ENCODE measurements at places on chromosomes 4 and X.

GRCh38 chr4:119113033-119113655, 22.5 kb upstream of the MYOZ2 start:
- no peak for DNase-seq

GRCh38 chrX:5080791-5081190, 1147.9 kb downstream of the NLGN4X start:
- no peak for DNase-seq

DNA sequence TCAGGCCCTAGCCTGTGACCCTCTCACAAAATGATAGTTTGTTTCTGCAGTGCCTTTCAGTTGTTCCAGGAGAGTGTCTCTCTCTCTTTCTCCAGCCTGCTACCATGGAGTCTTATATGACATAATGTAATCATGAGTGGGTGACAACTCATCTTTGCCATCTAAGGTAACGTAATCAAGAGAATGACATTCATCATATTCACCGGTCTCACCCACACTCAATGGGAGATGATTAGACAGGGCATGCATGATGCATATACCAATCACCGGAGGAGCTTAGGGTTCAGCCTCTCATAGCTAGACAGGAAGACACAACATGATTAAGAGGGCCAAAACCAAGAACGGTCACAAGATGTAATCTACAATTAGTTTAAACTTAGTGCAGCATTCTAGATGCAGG, 97.1 kb upstream of the FAM9B start:
- DNase-seq, result no peak

DNA sequence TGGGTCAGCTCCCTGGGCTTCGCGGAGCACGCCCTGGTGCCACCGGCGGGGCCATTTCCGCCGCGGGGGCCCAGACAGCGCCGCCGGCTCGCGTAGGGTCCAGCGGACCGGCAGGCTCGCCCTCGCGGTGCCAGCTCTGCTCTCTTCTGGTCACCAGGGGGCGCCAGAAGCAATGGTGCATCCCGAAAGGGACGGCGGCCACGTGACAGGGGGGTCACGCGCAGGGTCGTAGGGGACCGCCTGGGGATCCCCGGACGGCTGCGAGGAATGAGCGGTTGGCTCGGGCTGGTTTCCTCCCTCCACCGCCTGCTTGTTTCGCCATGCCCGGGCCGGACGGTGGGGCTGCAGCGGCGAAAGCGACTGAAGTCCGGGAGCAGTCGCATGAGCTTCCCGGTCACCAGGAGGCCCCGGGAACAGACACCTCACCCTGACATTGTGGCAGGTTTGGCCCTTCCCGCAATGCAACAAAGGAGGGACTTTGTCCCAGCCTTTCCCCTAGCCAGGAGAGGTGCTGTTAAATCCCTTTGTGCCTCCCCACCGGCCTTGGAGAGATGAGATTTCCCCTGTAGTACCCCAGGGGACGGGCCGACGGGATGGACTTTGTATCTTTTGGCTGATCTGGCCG, 15.8 kb downstream of the ZCCHC12 start:
- DNase-seq, result peak; percentile 72

- no peak for DNase-seq
These were observed 116.3 kb upstream of the TMEM150C start for GRCh38 chr4:82678051-82678450.

DNA sequence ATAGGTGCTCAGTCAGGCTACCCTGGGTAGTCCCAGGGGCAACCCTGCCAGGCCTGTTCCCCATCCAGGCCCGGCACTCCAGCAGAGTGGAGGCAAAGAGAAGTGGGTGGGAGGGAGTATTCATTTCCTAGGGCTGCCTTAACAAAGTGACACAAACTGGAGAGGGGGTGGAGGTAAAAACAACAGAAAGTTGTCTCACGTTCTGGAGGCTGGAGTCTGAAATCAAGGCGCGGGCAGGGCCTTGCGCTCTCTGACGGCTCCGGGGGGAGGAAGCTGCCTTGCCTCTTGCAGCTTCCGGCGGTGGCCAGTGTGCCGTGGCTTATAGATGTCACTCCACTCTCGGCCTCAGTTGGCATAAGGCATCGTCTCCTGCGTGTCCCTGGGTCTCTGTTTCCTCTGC, 90.8 kb downstream of the DCTD start:
- DNase-seq, result no peak

DNA sequence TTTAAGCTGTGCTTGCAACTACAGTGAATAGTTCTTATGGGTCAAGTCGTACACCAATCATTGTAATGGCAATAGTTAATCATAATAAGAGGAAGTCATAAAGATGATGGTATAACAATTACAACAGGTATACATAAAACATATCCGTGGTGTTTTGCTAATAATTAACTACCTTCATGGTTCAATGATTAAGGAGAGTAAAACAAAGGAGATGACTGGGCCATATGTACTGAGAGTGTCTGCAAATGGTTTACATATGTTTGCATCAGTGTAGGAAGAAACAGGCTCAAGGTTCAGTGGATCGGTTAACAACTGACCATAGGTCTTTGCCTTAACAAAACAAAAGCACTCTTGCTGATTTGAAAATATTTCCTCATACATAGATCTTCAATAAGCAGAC, 253.0 kb downstream of the COX7B2 start:
- no peak for DNase-seq

DNA sequence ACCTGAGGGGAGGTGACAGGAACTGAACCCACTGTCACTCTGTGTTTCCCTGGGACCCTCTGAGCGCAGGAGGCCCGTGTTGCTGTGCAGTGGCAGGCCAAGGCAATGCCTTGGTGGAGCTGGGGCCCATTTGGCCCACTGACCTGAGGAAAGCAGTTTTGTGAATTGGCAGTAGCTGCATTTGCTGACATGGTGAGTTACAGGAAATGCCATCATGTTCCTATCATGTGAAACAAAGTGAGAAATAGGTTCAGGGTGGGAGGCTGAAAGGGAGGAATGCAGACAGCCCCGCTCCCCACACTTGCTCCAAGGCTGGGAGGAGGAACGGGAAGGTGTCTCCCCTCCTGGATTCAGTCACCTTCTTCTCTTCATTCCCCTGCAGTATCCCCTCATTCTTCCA, 146.1 kb downstream of the PTTG2 start:
- DNase-seq, result no peak

DNA sequence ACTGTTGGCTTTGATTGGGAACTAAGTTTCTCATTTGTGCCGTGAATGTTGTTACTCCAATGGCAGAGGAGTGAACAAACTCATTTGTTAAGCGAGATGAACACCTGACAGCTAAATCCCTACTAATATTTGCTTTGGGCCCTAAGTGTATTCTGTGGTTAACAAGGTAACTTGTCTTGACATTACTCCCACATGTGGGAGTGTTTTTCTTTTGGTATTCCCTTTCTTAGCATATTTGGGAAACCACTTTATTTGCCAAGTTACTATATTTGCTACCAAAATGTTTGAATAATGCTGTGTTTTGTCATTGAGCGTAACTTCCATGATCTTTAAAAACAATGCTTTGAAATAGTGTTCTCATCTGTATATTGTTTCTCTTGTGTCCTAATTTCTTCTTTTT, 82.5 kb downstream of the ARHGAP10 start:
- DNase-seq, result no peak

GRCh38 chrX:144791298-144791697, 456.0 kb upstream of the SPANXN1 start:
- DNase-seq, result no peak

GRCh38 chr4:101064541-101065180, 282.7 kb downstream of the PPP3CA start:
- no peak for DNase-seq

DNA sequence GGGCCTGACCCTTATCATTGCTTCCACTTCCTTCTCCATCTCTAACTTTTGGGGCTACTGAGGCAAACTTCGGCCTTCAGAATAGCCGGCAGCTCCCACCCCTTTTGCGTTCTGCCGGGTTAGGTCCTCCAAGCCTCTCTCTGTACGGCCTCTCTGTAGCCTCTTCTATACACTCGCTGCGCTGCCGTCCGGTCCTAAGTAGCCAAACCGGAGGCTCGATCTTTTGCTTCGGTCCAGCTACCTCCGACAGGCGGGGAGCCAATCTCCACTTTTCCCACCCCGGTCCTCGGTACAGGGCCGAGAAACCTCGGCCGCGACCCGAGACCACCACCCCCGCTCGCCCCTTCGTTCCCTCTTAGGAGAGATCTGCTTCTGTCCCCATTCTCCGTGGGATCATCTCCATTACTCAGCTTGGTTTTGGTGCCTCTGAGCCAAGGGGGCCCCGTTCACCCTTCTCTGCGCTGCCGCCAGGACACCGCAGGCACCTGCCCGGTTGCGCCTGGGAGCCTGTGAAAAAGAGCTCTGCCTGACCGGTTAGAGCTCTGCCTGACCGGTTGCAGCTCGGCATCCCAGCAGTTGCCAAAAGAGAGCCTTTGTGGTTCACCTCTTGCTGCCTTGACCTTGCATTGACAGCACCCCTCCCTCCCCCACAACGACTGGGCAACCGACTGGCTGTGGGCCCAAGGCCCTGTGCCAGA, 1.0 kb upstream of the HTR2C start:
- DNase-seq, result no peak

DNA sequence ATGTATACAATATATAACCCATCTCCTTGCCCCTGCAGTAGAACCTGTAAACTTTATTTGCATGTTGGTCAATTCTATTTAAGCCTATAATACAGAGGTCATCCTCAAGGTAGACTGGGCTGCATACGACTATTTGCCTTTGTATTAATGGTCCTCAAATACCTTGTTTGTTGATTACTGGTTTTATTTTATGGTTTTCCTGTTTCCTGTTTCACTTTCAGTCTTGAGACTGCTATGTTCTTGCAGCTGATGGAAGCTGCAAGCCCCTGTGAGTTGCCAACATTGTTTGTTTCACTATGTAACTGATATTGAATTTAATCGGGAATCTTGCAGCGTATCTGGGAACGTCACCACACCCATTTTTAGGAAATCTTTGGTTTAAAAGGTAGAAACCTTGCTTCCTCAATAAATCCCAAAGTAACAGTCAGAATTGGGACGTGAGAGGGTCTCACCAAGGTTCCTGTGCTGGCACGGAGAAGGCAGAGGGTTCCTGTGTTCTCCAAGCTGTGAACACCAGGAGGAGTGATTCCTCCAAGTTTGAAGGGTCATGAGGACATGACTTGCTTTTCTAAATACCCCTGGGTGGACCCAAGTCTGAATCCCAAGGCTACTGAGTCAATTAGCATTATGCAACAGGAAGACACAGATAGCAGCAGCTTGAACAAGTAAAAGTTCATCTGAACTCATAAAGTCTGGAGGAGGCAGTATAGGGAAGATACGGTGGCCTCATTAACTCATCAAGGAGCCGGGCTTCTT, 110.6 kb upstream of the PNPLA4 start:
- no peak for DNase-seq

DNA sequence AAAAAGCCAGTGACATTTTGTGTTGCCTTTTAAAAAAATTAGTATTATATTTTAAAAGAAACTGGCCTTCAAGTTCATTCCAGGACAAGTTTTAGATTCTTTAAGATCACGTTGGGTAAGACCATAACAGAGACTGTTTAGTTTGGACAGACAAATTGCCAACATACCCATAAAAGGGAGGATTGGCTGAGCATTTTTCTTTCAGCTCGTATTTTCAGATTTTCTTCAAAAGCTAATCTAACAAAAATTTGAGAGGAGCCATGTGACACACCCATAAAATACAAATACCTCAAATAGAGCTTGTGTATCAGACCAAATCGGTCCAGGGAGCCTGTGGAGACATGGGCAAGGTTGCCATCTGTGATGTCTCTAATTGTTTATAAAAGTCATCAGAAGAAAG, 74.6 kb upstream of the C1QTNF7 start:
- no peak for DNase-seq

DNA sequence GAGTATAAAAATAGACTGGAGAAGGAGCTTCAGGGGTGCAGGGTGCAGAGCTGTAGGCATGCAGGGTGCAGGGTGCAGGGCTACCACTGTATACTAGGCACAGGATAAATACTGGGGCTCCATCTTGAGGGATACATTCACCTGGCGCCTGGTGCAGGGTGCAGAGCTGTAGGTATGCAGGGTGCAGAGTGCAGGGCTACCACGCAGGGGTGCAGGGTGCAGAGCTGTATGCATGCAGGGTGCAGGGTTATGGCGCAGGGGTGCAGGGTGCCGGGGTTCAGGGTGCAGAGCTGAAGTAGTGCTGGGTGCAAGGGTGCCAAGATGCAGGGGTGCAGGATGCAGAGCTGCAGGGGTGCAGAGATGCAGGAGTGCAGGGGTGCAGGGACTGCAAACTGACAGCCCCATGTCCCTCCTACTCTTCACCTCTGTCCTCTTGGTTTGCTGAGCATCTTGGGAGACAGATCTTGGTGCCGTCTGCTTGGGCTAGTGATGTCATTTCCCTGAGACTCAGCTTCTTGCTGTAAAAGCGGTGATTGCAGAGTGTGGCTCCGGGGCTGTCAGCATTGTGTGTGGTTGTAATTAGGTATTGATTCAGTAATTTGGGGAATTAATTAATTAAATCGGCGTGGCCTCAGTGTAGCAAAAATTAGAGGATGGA, 91.2 kb downstream of the ADRA2C start:
- no peak for DNase-seq

DNA sequence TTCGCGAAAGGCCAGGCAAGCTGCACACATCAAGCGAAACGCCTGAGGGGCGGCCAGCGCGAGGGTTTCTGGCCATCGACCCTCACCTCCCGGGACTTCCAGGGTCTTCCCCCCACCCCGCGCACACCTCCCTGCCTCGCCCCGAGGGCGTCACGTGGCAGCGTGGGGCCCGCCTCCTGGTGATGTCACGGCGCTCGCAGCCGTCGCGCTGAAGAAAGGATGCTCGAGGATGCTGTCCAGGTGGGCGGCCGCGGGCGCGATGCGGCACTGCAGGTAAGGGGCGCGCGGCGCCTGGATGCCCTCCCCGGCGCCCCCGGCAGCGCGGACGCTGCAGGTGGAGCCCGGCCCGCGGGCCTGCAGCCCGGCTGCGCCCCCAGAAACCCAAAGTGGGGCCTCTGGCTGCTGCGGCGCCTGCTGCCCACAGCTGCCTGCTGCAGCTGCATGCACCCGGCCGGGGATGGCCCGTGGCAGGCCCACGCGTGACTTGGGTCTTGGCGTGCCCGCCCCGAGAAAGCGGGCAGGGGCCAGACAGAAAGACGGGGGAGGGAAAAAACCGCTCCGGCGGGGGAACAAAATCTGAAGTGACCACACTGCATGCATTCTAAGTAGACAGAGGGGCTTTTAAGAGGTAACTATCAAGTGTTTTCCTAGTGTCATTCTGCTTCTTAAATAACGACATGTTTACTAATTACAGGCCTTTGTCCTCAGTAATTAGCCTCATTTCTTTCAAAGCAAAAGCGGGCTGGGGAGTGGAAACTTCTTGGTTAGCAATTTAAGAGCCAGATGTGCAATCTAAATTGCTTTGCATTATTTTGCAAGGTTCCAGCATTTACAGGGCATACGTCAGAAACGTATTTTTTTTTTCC, 1.7 kb downstream of the CLCN4 start:
- DNase-seq, result no peak

- no peak for DNase-seq
These were observed 123.8 kb upstream of the TEX13D start for GRCh38 chrX:124208660-124209059.

DNA sequence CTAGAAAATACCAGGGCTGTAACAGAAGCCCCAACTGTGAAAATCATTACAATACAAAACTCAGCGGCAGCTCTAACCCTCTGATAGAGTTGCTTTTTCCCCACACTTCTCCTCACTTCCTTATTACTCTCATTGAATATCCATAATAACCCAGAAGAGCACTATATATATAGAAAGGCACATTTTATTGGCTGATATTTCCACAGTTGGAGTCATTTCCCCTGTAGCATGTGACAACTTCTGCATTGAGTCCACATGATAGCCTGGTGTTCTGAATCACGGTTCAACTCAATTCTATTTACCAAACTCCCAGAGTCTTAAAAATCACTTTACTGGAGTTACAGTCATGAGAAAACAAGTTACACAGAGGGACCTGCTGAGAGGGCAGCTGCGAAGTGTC, 46.6 kb upstream of the NWD2 start:
- no peak for DNase-seq

GRCh38 chr4:146381263-146381872, 140.4 kb downstream of the SLC10A7 start:
- peak; percentile 6 for DNase-seq

Data from NT2/D1 (cell line).